ENCODE measurements at places on chromosomes 6 and 20.
A peak's percentile ranks its signal among the peaks of the same experiment; 100 is the strongest.

- no peak for ATAC-seq
- no peaks in the 10 kb centered on the region for H3K27me3 ChIP-seq
- no peaks in the 10 kb centered on the region for H3K36me3 ChIP-seq
- H3K4me1 ChIP-seq = peaks cover 18% of the 10 kb centered on the region
- no peak overlapping the region for H3K27ac ChIP-seq
These were observed 6.9 kb downstream of the FAM184A start for GRCh38 chr6:119071576-119071975.

DNA sequence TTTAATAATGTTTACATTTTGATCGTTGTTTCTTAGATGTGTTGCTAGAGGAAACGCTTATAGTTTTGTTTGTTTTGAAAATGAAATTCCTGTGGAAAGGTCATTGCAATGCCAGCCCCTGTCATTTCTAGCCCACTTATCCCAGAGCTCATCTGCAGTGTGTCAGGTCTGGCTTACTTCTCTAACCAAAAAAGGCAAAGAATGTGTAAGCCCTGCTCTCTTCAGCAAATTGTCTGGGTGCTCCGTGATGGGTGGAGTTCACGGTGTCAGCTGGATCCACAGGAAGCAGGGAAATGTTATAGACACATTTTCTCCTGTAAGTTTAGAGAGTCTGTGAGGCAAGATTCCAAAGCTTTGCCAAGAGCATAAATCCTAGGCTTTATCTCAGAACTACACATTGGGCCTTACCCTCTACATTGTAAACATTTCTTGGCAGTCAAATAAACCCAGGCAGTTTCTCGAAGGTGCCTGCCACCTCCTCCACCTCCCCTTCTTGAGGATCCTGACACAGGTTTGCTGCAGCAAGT is 50.9 kb downstream of the RPRD1B start:
- peaks cover 100% of the 10 kb centered on the region for H3K36me3 ChIP-seq
- no peaks in the 10 kb centered on the region for H3K27me3 ChIP-seq
- peaks cover 9% of the 10 kb centered on the region for H3K4me1 ChIP-seq
- H3K27ac ChIP-seq = no peak overlapping the region
- ATAC-seq = no peak

- no peak overlapping the region for H3K4me3 ChIP-seq
- peaks cover 5% of the 10 kb centered on the region for H3K27me3 ChIP-seq
- no peaks in the 10 kb centered on the region for H3K36me3 ChIP-seq
- no peak for ATAC-seq
- no peak overlapping the region for H3K27ac ChIP-seq
These were observed 13.9 kb upstream of the SIRPA start for GRCh38 chr20:1881240-1881835.

- no peaks in the 10 kb centered on the region for H3K27me3 ChIP-seq
- ATAC-seq = no peak
- peaks cover 20% of the 10 kb centered on the region for H3K36me3 ChIP-seq
- H3K4me1 ChIP-seq = peaks cover 8% of the 10 kb centered on the region
These were observed 1.7 kb downstream of the PPDPF start for GRCh38 chr20:63522091-63522868.

- H3K27me3 ChIP-seq = peaks cover 48% of the 10 kb centered on the region
- no peak for ATAC-seq
These were observed 3.4 kb upstream of the DLL1 start for GRCh38 chr6:170294298-170294730.

- peak overlapping the region; percentile 74 for H3K4me3 ChIP-seq
- H3K27me3 ChIP-seq = peaks cover 38% of the 10 kb centered on the region
- ATAC-seq = no peak
- no peaks in the 10 kb centered on the region for H3K36me3 ChIP-seq
These were observed 577 bp downstream of the SASH1 start for GRCh38 chr6:148343047-148343782.

DNA sequence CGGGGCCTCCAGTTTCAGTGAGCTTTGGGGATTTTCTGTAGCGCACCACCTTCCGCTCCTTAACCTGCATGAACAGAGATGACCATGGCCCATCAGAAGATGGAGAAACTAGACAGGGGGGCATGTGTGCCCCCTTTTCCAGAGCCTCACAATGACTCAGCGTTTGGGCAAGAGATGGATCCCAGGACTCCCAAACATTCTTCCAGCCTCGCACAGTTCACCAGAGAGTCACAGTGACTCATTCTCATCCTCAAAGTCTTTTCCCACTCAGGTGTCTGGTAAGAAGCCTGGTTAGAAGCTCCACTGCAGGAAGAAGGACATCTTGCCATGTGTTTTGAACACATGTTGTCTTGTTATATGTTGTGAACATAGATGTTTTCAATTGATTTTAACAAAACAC is 76.2 kb upstream of the FRMD1 start:
- H3K36me3 ChIP-seq = no peaks in the 10 kb centered on the region
- H3K4me1 ChIP-seq = no peaks in the 10 kb centered on the region
- no peak for ATAC-seq
- no peak overlapping the region for H3K27ac ChIP-seq

GRCh38 chr6:15508931-15509330 is 153.9 kb downstream of the DTNBP1 start:
- peaks cover 98% of the 10 kb centered on the region for H3K36me3 ChIP-seq
- no peak for ATAC-seq
- H3K4me1 ChIP-seq = no peaks in the 10 kb centered on the region
- no peak overlapping the region for H3K4me3 ChIP-seq
- H3K27me3 ChIP-seq = no peaks in the 10 kb centered on the region

DNA sequence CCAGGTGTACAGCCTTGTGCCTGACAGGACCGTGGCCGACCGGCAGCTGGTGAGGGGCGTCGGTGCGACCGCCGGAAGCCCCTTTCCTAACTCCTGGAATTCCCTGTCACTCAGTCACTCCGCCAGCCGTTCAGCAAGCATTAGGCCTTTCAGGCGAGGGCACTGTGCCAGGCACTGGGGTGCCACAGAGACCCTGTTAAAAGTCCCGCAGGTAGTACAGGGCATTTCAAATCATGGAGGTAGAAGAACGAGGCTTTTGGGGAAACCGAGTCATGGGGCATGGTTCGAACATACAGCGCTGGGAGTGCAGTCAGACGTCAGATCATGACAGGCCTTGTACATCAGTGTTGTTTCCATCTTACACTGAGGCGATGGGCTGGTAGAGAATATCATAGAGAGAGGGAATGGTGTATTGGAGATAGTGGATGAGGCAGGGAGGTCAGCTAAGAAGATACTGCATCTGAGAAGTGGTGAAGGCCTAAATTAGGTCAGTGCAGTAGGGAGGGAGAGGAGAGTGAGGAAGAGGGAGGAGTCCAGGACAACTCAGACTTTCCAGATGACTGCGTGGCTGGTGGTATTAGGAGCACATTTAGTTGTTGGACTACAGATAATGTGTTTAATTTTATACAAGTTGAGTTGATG is 892 bp upstream of the DXO start:
- H3K4me1 ChIP-seq = peaks cover 20% of the 10 kb centered on the region
- peaks cover 59% of the 10 kb centered on the region for H3K36me3 ChIP-seq
- H3K27ac ChIP-seq = peak overlapping the region; percentile 95
- H3K4me3 ChIP-seq = peak overlapping the region; percentile 93
- H3K27me3 ChIP-seq = no peaks in the 10 kb centered on the region
- ATAC-seq = no peak
